ENCODE measurements at places on chromosomes 5 and 9.

DNA sequence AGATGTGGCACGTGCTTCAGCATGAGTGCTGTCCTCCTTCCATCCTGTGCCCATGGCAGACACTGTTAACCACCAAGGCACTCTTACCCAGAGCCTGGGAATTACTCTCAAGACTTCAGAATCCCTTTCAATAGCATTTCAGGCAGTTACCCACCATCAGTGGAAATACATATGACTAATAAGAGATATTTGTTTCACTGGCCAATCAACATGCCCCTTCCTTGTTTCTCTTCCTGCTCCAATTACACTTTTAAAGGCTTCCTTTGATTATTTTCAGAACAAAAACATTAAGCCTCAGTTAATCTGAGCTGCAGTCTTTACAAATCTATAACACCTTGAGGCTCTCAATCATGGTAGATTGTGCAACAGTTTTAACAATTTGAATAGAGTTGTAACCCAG lies 70.8 kb downstream of the PRELID2 start:
- DNase-seq, result no peak

GRCh38 chr5:122064992-122065391 lies 13.1 kb downstream of the LOX start:
- DNase-seq, result no peak

DNA sequence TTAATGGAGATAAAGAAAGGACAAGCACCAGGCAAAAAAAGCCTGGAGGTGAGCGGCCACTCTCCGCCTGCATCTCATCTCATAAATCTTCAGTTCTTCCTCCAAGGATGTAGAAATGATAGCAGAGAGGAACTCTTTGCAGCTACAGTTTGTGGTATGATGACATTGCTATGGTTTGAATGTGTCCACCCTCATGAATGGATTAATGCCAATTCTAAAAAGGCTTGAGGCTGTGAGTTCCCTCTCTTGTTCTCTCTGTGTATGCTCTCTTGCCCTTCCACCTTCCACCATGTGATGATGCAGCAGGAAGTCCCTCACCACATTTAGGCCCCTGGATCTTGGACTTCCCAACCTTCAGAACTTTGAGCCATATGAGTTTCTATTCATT lies 126.4 kb downstream of the SPOCK1 start:
- no peak for DNase-seq

GRCh38 chr5:61768692-61769281 lies 436.7 kb downstream of the ZSWIM6 start:
- no peak for DNase-seq

DNA sequence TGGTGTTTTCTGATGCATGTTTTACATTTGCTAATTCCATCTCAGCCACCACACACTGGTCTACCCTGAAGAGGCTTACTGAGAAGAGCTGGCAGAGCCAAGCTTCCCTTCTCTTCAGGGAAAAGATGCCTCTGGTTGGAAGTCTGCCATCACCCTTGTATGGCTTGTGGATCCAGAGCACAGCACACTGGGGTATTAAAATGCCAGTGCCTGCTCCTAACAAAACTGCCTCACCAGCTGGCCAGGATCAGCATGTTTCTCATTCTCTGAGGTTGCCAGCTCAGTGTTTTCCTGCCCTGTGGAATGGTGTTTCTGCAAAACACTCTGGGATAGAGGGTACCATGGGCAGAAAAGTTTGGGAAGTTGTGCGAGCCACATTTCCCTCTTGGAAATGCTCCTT lies 31.6 kb upstream of the ZNF618 start:
- DNase-seq, result no peak

DNA sequence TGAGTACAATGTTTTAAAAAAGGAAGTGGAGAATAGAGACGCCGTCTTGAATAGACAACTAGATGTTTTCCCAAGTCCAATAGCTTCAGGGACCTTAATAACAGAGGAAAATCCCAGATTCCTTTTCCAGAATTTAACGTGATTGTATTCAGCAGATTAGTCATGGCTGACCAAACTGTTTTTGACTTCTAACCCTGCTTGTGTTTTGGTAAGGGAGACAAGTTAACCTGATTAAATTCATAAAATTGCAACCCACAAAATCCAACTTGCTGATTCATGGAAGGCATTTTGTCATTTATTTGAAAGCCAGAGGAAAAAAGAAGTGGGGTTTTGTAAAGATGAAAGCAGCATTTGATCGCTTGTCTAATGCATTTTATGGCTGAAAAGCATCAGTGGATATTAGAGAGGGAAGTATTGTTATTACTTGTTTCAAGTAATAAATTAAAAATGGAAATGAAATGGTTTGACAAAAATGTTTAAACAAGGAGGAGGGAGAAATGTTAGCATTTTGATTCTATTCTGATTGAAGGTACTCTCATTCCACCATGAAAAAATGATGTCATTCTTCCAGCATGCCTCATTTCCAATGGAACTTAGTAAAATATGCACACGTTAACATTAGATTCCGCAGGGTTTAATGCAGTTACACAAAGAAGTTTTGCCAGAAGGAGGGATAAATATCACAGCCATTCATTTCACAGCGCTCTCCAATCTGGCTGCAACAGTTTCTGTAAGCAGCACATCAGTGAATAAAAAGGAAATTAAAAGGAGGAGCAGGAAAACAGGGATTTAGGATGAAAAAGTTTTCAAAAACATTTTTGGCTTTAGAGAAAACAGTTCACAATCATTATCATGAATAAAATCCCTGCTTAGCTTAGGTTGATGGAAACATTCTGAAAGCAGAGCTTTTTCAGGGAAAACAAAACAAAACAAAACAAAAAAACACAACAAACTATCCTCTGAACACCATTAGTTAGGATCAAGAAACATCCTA lies 314.7 kb downstream of the PRR16 start:
- no peak for DNase-seq

DNA sequence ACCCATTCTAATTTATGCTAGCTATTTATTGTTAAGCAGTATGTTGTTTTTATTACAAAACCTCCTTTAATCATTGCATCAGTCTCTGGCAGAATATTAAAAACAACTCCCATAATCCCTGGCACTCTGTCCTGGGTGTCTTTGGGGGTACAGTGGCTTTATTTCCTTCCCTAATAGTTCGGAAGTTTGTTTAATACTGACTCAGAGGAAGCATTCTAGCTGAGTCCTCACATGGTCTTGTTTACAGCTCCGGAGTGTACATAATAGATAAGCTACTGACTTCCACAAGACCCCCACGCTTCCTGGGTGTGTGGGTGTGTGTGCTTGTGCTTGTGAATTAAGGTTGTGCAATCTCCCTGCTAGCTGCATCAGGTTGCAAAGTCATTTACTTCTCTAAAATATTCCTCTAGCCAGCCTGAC lies 149.8 kb upstream of the CDKN2B start:
- no peak for DNase-seq
